ENCODE measurements at places on chromosomes 12 and 14.

GRCh38 chr12:125395583-125396215, 330.5 kb downstream of the AACS start:
- no peak for DNase-seq

GRCh38 chr14:92922883-92923743, at the start of gene CHGA:
CHGA (plus strand) TSS chr14:92923150; CDS start chr14:92923360, 210 bp downstream.
- peak; percentile 70 for DNase-seq

DNA sequence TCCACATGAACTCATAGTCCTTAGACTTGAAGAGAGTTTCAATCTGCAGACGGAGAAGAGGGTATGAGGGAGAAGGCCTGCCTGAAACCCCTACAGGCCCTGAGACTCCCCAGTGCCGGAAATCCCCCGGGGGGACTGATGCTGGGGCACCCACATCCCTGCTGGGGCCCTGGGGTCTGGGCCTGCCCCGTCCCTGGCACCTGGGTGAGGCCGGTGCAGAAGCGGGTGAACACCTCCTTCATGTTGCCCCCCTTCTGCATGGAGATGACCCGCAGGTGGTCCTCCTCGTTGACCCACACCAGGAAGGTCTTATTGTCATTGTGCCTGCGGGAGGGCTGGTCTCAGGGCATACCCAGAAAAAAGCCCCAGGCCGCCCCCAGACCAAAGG, 2.4 kb downstream of the CKB start:
- DNase-seq, result no peak

GRCh38 chr12:38998887-38999482, 93.6 kb upstream of the CPNE8 start:
- no peak for DNase-seq

DNA sequence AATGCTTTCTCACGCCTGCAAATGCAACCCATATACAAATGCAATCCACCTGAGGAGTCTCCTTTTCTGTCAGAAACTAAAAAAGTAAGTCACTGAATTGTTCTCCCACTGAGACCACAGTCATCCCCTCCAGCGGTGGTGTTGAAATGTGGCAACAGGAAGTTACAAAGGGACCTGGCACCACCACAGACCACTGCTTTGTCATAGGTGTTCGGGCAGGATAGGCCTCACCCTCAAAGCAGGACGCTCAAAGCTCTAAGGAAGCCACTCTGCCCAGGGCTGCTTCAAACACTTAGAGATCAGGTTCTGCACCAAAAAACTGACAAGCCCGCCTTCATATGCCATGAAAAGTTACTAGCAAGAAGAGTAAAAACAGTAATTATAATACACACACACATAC, 11.3 kb downstream of the PHLDA1 start:
- no peak for DNase-seq

DNA sequence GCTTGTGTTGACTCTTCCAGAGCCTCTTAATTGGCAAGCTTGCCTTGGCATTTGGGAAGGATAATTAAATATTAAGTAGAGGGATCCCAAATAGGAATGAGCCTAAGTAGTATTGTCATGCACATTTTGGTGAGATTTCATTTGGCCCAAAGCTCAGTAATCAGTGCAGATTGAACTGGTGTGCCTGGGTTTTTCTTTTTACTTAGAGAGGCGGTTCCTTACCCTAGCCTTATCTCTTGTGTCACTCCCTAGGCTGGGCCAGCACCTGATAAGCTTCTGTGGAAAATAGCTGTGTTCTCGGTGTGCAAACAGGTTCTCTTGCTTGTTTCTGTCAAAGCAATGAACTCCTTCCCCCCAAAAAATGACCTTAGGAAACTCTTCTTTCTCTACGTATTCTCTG, 9.3 kb upstream of the B4GALNT3 start:
- no peak for DNase-seq

DNA sequence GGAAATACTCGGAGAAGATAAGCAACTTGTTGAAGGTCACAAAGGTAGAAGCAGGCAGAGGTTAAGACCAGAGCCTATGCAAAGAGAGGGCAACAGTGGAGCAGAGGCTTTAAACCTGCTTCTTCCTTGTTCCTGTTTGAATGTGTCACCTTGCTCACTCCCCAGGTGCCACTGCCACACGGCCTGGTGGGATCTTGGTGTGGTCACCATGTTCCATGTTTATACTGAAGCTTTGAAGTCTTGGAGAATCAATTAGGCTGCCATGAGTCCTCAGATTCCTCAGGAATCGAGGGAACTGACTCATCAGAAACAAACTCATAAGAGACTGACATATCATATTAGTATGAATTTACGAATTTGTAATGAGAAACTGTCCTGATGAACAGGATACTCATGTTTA, 46.8 kb downstream of the IQSEC3 start:
- no peak for DNase-seq

DNA sequence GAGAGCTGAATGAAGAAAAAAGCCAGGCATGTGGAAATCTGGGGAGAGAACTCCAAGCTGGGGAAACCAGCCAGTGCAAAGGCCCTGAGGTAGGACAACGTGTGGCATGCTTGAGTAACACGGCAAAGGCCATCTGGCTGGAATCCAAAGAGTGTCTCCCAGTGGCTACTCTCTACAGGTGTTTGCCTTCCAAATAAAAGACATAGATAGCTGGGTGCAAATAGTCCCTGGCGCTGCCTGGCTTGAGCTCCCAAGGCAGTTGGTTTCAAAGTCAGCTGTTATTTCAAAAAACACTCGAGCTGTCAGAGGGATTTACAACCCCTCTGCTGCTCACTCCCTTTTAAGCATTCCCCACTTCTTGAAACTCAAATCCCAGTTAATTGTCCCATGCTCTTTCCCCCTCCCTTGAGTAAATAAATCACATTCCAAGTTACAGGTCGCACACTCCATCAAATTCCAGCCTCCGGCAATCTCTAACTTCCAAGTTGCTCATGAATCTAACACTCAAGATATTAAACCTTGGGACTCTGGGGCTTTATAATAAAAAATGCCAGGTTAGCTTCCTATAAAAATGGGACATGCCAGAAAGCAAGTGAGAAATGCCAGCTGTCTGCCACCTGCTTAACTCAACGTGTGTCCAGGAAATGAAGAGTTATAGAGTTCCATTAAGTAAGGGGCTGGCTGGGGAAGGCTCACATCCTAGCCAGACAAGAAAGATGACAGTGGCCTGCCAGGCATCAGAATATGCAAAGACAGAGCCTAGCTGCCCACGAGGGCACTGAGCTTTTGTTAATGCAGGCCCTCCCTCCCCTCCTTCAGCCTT, 133.6 kb upstream of the NOS1 start:
- DNase-seq, result no peak

GRCh38 chr12:23947395-23947794, 2.1 kb downstream of the SOX5 start:
- DNase-seq, result no peak

DNA sequence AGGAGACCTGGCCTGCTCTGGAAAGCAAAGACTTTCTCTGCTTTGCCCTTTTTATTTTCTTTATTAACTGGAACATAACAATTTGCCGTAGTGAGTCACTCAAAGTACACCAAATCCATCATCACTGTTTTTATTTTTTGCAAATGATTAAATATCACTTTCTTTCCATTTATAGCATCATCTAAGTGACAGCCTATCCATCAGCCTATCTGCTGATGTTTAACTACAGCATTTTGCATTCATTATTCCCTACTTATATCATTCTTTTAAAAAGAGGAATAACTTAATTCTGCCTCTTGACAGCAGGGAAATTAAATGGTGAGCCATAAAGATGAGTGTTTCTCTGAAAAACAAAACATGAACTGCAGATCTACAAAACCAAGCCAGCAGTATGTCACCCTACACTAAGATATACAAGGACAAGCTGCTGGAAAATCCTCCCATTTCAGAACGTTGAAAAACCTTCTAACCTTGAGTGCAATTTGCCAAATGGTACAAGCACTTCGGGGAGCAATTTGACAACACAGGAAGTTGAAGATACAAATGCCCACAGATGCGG, 821.3 kb upstream of the TMEM132C start:
- DNase-seq, result no peak

DNA sequence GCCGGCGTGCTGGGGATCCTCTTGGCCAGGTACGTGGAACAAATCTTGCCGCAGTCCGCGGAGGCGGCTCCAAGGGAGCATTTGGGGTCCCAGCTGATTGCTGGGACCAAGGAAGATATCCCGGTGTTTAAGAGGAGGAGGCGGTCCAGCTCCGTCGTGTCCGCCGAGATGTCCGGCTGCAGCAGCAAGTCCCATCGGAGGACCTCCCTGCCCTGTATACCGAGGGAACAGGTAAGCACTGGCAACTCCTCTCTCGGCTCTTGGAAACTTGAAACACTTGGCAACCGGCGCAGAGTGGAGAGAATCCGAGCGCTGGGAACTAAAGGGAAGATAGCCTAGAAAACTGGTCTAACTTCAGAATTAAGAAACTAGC, 1.7 kb downstream of the PDE3A start:
- DNase-seq, result no peak

DNA sequence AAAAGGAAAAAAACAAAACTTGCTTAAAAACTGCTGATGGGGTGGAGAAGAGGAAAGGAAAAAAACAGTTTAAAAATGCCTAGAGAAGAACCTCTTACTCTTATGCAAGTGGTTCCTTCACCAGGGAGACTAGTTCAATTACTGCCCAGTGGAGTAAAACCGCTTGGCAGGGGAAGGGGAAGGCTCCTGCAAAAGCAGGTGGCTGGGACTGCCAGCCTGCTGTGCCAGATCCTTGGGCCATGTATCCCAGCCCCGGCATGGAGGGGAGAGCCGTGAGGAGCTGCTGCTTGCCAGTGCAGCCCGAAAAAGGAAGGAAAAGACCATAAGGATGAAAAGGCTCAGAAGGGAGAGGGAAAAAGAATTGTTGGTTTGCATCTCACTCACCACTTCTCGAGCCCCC, 123.0 kb downstream of the FSCB start:
- no peak for DNase-seq

DNA sequence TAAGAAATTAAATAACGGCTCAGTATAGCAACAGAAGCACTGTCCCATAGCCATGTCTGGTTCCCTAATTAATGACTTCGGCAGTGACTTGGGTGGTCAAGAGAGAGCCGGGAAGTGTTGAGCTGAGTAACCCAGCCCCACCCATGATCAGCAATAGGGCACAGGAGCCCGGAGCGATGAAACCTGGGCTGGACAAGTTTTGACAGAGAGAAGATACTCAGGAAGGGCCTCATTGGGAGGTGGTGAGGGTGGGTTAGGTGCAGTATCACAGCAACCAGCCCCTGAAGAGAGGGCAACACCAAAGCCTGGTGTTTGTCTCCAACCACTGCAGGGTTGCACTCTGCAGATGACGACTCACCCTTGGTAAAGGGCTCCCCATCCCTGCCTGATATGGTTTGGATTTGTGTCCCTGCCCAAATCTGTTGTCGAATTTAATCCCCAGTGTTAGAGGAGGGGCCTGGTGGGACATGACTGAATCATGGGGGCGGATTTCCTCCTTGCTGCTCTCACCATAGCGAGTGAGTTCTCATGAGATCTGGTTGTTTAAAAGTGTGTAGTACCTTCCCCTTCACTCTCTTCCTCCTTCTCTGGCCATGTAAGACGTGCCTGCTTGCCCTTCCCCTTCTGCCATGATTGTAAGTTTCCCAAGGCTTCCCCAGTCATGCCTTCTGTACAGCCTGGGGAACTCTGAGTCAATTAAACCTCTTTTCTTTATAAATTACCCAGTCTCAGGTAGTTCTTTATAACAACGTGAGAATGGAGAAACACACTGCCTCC, 124.9 kb upstream of the MED13L start:
- no peak for DNase-seq

DNA sequence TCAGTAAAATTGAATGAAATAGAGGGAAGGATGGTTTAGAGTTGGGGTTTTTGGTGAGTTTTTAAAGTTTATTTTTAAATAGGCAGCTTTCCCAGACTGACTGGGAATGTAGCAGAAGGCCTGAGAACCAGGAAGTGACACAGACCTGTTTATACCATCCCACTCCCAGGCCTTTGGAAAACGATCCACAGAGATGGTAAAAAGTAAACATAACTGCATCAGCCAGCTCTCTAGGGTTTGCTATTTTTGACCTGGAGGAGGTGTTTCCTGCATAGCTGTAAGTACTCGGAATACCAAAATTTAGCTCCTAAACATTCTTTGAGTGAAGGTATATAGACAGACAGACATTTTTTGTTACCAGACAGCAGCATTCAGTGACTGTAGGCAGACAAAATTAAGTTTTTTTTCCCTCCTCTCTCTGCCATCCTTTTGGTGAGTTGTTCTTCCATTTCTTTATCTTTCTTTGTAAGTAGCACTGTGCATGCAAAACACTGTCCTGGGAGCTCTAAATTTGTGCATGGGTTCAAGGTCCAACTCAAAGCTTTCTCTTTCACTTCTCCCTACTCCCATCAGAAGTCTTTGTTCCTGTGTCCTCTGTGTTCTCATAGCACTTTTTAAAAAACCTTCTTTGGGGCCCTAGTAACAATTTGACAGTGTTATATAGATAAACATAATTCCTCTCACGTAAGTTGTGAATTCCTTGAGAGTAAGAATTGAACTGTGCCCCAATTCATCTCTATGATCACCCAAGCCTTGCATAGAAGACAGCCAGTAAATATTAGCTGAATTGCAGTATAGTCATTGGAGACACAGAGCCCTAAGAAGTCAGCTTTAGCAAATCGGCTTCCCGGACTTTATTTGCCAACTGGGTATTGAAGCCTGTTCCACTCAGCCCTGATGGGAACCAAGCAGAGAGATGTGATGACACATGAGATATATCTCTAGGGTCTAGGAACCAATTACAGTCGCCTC, 37.4 kb downstream of the SUSD6 start:
- no peak for DNase-seq

GRCh38 chr12:93010461-93010860, 81.4 kb upstream of the EEA1 start:
- DNase-seq, result no peak

GRCh38 chr12:72888693-72889092, 616.5 kb downstream of the TRHDE start:
- no peak for DNase-seq

GRCh38 chr14:102930753-102931579, 8.5 kb downstream of the AMN start:
- no peak for DNase-seq

- DNase-seq, result no peak
Measured at GRCh38 chr12:31874961-31875608, 84.1 kb upstream of the RESF1 start.

DNA sequence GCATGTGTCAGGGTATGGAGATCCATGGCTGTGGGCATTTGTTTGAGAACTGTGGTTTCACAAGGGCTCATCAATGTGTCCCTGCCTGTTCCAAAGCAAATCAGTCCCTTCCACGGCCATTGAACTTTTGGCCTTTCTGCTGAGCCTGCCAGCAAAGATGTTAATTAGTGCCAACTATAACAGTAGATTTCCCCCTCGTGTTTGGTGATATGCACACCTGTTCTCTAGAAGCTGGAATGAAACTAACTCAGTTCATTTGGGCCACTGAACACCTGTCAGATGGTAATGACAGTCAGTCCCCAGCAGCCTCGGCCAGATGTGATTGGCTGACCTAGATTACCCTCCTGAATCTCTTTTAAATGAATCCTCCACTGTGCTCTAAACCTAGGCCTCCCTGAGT, 43.2 kb downstream of the IRAK3 start:
- DNase-seq, result no peak

GRCh38 chr14:32382704-32383103, 53.6 kb downstream of the AKAP6 start:
- no peak for DNase-seq

GRCh38 chr14:38989922-38990546, 113.0 kb downstream of the SEC23A start:
- no peak for DNase-seq

GRCh38 chr12:126106706-126107105, 1041.5 kb downstream of the AACS start:
- DNase-seq, result no peak

GRCh38 chr12:94020335-94020734, 128.0 kb upstream of the PLXNC1 start:
- DNase-seq, result no peak
